Activated CD4-positive, alpha-beta T cell treated with anti-CD3 and anti-CD28 coated beads, Interleukin-2, Interleukin-6, amounts not matched to agents 100 ng/mL and 50 ng/mL, durations not matched to agents 16 hours and 8 hours (primary cell): ENCODE measurements at places on chromosomes 5 and 9.

GRCh38 chr5:121982146-121982892, 20.5 kb downstream of the SRFBP1 start:
- DNase-seq = no peak

- DNase-seq = no peak
Observed at GRCh38 chr5:106292654-106293053, 1378.1 kb downstream of the EFNA5 start.

DNA sequence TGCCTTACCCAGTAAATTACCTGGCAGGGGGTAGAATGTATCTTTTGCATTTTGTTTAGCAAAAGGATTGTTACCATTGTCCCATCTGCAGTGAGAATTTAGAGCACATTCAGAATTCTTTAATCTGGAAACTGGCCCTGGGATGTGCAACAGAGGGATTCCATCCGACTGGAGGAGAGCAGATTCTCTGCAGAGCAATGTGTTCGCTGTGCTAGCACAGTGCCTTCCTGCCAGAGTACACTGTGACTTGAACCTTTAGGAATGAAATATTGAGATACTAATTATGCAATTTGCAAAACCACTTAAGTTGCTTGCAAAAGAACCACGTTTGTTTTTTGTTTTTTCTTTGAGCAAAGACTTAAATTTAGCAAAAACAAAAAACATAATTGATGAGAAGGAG, 22.5 kb upstream of the DMRT1 start:
- DNase-seq = no peak

DNA sequence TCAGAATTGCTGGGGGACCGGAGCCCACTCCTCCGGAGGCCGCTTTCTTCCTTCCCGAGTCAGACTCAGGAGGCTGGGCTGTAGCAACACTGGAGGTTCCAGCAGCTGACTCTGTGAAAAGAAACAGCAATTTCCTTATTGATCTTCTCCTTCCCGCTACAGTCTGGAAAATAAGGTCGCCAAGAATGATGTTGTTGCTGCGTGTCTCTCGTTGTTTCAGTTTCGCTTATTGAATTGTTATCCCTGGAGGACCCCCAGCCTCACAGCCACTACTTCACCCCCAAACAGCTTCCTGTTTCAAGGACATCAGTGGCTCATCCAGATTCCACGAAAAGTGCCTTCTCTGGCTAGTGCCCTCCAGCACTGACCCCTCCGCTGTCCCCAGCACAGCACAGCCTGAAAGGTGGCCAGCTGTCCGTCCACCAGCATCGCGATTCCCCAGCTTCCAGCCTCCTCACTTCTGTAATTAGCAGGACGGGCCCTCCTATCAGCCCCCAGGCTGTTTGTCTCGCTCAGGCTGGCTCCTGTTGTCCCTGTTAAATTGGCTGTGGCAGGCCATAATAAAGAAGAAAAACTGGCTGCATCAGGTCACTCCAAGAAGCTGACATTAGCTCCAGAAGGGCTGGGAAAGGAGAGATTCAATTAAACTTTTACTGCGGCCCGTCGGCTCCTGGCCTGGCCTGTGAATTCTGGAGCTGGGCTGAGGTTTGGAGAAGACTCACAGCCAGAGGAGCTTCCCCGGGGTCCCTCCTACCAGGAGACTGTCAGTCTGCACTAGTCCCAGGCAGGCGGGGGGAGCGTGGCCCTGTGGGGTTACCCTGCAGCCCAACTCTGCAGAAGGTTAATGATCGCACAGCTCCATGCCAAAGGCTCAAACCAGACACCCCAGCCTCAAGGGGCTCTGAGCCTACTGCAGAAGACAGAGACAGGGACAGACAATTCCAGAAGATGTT, 40.5 kb downstream of the OLFM1 start:
- no peak for DNase-seq

- DNase-seq = no peak
Observed at GRCh38 chr9:73215249-73215648, 63.6 kb downstream of the ANXA1 start.

GRCh38 chr5:137069358-137069757, 429.8 kb downstream of the SPOCK1 start:
- DNase-seq = no peak

DNA sequence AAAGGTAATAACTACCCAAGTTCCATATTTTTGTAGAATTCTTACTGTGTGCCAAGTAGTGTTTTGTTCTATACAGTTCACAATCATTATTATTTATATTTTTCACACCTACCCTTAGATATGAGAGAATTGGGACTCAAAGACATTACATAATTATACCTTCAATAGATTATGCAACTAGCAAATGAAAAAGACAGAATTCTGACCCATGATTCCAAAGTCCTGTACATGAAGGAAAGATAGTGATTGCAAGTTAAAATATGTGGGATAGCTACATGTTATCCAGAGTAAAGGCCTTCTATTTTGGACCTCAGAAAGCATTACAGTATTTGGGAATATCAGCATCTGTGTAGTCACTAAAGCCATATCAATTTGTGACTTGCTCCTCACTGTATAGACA, 581.0 kb downstream of the ELAVL2 start:
- DNase-seq = no peak

- no peak for DNase-seq
Observed at GRCh38 chr5:110251366-110251765, 475.1 kb downstream of the TMEM232 start.

GRCh38 chr9:34279411-34279810, 49.7 kb downstream of the KIF24 start:
- no peak for DNase-seq

GRCh38 chr5:122351416-122352157, 39.5 kb downstream of the SNCAIP start:
- no peak for DNase-seq

DNA sequence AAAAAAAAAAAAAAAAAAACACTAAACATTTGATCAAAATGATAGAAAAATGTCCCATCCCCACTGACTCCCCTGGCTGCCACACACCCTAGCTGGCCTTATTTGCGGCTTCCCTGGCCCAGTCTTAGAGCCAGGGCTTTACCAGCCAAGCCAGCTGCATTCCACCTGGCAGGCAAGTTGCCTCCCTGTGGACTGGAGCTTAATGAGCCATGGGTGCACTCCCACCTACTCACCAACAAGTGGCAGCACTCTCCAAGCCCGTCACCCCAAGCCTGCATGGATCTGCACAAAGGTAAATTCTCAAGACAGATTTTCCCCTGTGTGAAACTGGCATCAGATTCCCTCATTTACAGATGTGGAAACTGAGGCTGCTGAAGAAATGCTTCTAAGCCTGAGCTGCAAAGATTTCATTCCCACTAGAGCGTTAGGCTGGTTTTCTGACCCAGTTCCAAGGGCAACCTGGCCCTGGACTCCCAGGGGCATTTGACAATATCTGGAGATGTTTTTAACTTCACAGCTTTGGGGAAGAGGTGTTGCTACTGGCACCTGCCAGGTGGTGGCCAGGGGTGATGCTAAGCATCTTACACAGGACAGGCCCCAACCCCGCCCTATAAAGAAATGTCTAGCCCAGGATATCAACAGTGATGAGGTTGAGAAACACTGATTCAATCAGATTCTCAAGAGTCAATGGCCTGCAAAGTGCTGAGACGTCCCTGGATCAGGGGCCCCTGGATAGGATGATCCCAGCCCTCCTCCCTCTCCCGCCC, 21.9 kb upstream of the VDAC1 start:
- peak; percentile 54 for DNase-seq

DNA sequence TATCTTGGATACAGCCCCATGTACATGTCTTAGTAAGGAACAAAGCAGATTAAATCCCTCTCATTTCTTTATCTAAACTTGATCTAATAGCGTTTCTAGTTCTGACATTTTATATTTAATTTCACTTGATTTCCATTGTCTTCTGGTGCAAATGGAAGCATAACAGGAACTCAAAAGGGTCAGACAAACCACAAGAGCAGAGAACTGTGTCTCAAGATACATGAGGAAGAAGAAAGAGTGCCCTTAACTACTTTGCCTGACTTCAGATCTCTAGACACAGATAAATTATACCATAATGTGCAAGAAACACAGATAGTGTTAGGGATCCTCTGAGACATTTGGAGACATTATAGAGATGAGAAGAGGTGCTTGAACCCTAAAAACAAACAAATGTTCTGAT, 20.7 kb upstream of the STX17 start:
- DNase-seq = no peak

DNA sequence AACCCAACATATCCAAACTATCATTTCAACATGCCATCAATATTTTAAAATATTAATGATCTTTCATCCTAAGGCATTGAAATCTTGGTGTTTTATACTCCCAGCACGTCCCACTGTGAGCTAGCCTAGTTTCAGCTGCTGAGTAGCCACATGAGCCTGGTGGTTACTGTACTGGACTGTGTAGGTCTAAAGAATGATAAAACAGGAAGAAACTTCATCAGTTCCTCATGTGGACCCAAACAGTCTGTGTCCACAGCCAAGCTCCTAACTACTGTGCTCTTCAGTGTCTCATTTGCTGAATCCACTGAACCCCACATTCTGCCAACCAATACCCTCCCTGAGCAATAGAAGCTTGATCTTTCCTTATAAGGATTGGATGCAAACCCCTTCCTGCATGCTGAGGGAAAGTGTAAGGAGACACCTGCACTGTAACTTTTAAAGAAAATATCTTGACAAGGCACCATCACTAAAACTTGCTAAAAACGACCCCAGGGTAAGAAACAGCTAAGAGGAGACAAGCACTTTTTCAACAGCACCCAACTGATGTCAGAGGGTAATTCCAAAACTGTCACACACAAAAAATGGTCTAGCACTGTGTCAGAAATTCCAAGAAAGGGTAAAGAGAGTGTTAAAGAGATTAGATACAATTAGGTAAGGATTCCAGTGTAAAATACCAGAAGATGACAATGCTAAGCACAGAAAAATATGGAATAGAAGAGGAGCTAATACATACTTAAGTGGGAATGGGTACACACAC, 126.9 kb downstream of the SPOCK1 start:
- no peak for DNase-seq

GRCh38 chr9:91160181-91160580, 201.5 kb downstream of the AUH start:
- DNase-seq = no peak

DNA sequence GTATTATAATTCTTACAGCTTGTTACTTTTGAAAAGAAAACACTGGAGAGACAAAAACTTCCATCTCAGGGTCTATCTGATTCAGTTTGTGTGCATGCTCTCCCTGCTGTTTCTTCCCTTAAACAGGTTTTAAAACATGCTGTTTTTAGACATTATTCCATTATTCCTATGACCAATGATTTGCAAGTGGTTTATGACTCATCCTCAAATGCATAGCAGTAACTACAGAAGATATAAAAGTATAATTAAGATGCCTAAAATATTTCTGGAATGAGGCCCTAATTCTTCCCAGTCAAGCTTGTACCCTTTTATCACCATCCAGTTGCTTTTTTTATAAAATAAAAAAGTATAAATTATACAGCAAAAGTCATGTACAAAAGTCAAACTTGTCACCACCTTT, 3.7 kb downstream of the DTWD2 start:
- no peak for DNase-seq

- peak; percentile 33 for DNase-seq
Observed at GRCh38 chr9:90287567-90288274, 354.9 kb downstream of the DIRAS2 start.

GRCh38 chr5:124605541-124605940, 140.9 kb downstream of the ZNF608 start:
- no peak for DNase-seq

GRCh38 chr5:35813521-35813920, 43.2 kb upstream of the IL7R start:
- DNase-seq = no peak

- peak; percentile 22 for DNase-seq
Observed at GRCh38 chr5:23977997-23978396, 470.6 kb downstream of the PRDM9 start.

GRCh38 chr5:102857076-102857818, 102.1 kb downstream of the PAM start:
- no peak for DNase-seq

DNA sequence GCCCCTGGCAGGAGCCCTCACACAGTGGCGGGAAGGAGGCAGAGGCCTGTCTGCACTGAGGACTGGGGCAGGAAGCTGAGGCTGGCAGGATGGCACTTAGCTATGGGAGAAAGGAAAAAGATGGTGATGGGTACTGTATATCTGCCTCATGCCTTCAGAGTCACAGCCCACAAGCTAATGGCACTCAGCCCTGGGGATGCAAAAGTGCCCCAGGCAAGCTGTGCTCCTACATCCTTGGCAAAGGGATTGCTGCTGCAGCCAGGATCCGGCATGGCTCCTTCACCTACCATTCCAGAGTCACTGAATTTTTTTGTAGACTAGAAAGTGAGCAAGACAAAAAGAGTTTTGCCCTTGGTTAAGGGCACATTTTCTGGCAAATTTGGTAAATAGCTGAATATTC, 8.7 kb downstream of the ACSL6 start:
- no peak for DNase-seq

GRCh38 chr5:100188778-100189177, 346.4 kb upstream of the FAM174A start:
- DNase-seq = no peak

- no peak for DNase-seq
Observed at GRCh38 chr9:73753171-73753570, 601.5 kb downstream of the ANXA1 start.

DNA sequence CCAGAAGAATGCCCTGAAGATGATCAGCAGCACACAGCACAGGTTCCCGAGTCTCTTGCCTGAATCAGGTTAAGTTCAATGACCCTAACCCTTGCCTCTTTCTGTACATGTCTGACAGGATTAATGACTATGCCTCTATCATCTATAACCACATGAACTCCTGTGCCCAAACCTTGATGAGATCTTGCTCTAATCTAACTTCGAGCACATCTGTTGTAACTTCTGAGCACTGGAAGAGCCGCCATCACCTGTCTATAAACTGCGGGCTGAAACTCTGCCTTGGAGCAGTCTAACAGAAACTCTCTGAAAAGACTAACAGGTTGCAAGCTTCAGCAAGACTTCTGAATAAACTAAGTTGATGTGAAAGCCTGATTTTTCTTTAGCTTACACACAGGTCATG, 44.5 kb downstream of the SERINC5 start:
- no peak for DNase-seq

GRCh38 chr5:61416010-61416409, 84.0 kb downstream of the ZSWIM6 start:
- no peak for DNase-seq

DNA sequence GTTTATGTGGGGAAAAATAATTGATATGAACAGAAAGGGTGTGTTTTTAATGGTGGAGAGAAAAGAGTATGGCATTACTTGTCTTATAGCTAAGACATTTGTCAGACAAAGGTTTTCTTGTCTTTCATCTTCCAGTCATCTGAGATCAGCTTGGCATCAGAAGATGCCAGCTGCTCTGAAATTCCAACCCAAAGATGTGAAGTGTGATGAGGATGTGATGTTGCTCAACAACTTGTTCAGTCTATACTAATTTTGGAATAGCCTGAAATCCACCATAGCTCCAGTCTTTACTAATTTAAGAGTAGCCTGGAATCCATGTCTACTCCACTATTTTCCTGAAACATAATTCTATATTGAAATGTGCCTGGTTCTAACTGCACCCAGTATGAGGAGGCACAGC, 182.3 kb downstream of the CFAP90 start:
- DNase-seq = no peak

DNA sequence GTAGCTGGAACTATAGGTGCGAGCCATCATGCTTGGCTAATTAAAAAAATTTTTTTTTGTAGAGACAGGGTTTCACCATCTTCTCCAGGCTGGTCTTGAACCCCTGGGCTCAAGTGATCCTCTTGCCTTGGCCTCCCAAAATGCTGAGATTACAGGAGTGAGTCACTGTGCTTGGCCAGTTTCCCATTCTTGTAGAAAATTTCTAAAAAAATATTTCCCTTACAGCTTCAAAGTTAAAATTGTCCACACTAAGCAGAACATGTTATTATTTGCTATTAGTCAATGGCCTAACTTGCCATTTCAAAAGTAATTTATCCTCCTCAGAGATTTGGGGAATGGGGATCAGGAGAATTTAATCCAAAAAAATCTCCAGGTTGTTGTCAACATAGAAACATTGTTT, 40.1 kb downstream of the SLC38A9 start:
- DNase-seq = no peak
